ENCODE measurements at places on chromosomes 1 and 21.

GRCh38 chr1:156086256-156086662 lies 4.0 kb upstream of the MEX3A start:
- DNase-seq = no peak

- no peak for DNase-seq
Observed at GRCh38 chr1:117096951-117097408, 24.6 kb downstream of the TRIM45 start.

DNA sequence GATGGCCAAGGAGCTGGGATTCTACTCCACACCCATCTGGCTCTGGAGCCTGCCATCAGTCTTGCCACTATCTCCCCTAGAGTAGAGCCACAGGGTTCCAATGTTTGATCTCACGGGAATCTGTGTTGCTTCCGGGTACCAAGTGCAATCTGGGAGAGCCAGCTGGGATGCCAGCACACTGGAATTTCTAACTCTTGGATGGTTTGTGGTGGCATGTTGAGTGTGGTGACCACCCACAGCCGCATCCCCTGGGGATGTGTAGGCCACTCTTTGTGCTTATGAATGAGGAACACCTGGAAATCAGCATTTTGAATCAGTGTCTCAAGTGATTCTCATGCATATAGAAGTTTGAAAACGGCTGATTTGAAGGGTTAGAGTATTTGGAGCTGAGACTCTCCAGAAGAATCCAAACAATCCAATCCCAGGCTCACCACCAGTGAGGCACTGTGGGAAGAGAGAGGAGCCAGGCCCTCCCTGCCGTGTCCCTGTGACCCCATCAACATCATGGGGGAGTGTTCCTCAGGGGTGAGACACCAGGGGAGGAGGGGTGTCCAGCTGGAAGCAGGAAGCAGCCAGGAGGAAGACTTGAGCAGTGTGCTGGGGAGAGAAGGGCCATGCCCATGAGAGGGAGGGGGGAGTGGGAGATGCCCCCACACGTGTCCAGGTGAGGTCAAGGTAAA lies 13.4 kb downstream of the FBLIM1 start:
- no peak for DNase-seq

- DNase-seq = no peak
Observed at GRCh38 chr1:196779093-196779492, 4.5 kb downstream of the CFHR3 start.

GRCh38 chr1:89531480-89532139 lies 7.0 kb downstream of the LRRC8B start:
- DNase-seq = no peak

GRCh38 chr1:207001492-207002245 lies 30.9 kb downstream of the C1orf116 start:
- no peak for DNase-seq

DNA sequence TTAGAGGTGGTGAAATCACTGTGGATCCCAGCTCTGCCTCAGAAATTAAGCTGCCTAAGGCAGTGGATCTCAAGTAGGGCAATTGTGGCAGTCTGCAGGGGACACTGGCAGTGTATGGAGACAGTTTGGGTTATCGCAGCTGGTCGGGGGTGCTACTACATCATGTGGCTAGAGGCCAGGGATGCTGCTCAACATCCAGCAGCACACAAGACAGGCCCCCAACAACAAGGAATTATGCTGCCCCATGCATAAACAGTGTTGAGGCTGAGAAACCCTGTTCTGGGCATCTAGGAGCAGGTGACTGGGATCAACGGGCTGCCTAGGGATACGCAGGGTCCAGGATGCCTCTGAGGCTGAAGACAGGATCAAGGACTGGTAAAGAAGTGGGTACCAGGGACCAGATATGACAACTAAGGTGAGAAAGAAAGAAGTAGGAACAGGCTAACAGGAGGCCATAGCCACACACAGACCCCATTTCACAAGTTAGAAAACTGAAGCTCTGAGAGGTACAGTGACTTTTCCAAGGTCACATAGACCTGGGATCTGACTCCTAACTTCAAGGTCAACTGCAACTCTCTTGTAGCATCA lies 8.7 kb downstream of the BATF3 start:
- DNase-seq = no peak

GRCh38 chr1:206897175-206897574 lies at the start of gene IL24:
Gene IL24 (plus strand): TSS chr1:206897443. CDS start chr1:206897833, 390 bp downstream.
- DNase-seq = no peak

- no peak for DNase-seq
Observed at GRCh38 chr1:94012708-94013366, 103.6 kb upstream of the GCLM start.

GRCh38 chr21:27425574-27425973 lies 458.7 kb upstream of the ADAMTS5 start:
- no peak for DNase-seq

DNA sequence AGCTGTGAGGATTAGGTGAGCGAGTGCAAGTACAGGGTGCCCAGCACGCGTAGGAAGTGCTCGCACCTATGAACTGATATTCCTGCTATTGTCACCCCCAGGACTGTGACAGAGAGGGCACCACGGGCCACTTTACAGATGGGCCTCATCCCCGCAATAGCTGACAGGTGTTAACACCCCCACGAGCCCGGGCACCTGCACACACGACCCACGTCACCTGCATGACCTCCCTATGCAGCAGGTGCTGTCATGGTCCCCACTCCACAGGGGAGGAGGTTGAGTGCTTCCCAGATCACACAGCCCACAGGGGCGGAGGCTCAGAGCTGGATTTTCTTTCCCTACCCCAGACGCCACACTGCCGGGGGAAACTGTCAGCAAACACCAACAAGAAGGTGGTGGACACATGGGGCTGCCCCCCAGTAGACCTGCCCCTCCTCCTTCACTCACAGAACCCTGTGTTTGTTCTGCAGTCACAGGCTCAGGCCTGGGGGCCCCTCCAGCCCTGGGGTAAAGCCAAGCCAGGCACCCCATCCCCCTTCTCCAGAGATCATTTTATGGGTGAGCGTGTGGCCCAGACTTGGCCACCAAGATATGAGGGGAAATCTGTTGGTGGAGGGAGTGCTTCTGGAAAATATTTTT lies 465.5 kb downstream of the MATN1 start:
- no peak for DNase-seq

- peak; percentile 65 for DNase-seq
Observed at GRCh38 chr1:145823565-145824498, at the start of the genes POLR3C and RNF115. Gene POLR3C (plus strand): TSS chr1:145824200. CDS start chr1:145825777, 1,577 bp downstream. Gene RNF115 (minus strand): TSS chr1:145824095. CDS start chr1:145823873, 222 bp downstream.

DNA sequence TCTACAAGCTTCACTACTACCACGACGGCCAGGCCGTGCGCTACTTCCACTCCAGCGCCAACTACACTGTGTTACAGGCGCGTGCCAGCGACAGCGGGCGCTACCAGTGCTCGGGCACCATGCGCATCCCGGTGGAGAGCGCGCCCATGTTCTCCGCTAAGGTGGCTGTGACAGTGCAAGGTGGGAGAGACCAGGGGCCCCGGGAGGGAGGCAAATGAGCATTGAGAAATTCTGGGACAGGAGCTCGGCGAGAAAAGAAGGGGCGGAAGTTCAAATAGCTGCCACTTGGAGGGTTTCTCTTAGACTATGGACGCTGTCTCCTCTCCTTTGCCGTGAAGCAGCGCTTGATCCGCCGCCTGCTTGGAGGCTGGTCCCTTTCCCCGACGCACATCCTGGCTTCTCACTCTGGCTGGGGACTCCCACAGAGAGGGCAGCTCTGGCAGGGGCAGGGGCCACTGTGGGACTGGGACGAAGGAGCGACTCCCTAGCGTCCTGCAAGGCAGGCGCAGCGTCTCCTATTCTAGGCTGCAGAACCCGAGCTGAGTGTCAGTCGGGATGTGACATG lies 4.6 kb downstream of the FCRLB start:
- no peak for DNase-seq

DNA sequence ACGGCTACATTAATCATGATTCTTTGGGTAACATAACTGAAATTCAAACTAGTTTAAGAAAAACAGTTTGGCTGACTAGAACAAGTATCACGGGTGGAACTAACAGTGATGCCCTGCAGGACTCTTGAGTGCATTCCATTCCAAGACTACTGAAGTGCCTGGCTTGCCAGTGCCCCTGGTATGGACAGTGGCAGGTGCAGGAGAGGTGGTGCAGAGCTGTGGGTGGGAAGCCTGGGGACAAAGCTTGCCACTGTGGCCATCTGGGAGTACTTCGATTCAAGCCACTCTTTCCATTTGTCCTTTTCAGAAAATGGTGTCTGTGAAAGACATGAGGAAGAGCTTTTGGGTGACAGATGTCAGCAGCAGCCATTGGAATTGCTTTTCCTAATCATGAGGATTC lies 166.5 kb downstream of the RRAGC start:
- DNase-seq = no peak

GRCh38 chr1:228270032-228270431 lies 62.2 kb downstream of the OBSCN start:
- DNase-seq = no peak

- DNase-seq = no peak
Observed at GRCh38 chr1:242568666-242569065, 44.2 kb upstream of the PLD5 start.

DNA sequence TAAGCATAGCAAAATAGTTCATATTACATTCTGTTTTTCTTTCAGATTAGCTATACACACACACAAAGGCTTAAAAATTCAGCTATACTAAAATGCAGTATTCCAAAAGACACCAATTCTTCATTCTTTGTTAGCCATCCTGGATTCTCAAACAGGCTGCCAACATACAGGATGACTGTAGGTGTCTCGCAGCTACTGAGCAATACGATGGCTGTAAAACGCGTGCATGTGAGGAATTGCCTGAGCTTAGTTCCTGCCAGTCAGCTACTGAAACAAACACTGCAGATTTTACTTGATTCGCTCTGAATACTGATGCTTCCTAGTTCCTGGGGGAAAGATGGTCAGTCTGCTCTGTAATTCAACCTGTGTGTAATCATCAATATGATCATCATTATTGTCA lies 24.7 kb upstream of the HMGN1 start:
- DNase-seq = no peak

DNA sequence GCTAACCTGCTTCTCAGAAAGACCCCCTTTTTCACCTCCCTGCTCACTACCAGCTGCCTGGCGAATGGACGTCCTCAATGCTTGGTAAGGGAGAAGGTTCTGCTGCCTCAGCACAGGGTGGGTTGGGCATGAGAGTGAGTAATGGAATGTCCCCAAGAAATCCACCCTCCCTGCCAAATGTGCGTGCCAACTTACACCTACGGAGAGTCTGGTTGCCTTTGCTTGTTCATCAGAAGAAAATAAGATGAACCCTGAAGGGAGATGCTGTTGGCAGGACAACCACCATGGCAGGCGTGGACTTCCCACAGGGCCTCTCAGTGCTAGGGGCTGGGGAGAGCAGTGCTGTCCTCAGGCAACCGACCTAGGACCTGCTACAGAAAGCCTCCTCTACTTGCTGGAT lies 106.0 kb downstream of the XCL2 start:
- no peak for DNase-seq

DNA sequence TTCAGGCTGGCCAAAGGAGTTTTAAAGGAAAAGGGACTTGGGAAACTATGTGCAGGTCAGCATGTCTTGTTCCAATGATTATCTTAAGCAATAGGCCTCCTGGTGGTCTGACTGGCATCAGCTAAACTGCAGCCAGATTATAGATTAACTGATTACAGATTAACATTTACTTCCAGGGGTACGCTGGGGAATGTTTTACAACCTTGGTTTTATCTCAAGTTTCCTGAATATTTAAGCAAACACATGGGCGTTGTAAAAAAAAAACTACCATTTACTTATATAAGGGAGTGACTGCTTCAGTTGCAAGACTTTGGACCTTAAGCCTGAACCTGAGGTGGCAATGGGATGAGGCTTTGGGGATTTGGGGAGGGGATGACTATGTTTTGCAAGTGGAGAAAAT lies 600.6 kb upstream of the B3GALT2 start:
- DNase-seq = no peak

DNA sequence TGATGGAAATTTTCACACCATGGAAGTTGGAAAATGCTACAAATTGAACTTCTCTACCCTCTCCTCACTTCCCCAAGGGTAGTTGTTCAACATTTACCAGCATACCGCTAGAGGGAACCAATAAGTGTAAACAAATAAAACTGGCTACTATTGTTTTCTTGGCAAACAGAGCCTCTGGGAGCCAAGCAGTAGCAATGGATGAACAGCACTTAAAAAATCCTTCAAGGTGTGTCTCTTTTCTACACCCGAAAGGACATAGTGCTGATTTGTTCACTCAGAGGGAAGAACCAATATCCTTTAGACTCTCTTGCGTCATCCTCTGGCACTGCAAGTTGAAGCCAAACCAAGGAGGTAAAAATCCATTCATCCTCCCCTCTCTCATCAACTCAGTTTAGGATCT lies 161.5 kb downstream of the TBX15 start:
- no peak for DNase-seq

GRCh38 chr21:37370152-37371040 lies 3.8 kb downstream of the DYRK1A start:
- no peak for DNase-seq

Data from activated CD8-positive, alpha-beta memory T cell treated with anti-CD3 and anti-CD28 coated beads for 4 hours (primary cell).